T47D (cell line): ENCODE measurements at places on chromosomes 3 and 15.

DNA sequence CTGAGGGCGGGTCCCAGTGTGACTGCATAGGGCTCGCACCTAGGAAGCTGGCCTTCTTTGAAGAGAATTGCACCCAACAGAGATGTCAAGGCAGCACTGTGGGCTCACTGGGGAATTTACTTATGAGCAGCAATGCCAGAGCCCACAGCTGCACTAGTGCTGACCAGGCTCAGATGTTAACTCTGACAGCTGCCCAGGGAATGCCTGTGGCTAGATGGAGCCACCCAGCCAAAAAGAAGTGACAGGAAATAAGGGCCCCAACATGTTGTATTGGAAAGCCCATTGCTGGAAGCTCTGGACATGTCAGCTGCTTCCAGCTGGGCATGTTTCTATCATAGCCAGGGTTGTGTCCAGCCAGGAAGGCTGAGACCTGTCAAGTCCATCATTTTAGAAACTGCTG lies 90.9 kb upstream of the ZNF280D start:
- no peak for DNase-seq

DNA sequence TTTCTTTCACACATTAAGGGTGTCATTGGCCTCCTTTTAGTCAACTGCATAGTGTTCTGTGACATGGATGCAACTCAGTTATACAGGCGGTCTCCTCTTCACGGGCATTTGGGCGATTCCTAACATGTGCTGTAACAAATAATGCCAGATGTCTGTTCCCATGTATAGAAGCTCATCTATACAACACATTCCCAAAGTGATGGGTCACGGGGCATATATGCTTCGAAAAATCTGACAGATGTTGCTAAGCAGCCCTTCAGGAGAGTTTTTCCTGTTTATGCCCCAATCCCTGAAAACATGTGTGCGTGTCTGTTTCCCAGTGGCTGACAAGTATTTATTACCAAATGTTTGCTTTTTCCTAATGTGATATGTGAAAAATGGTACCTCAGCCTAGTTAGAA lies 25.8 kb downstream of the LRRK1 start:
- no peak for DNase-seq

DNA sequence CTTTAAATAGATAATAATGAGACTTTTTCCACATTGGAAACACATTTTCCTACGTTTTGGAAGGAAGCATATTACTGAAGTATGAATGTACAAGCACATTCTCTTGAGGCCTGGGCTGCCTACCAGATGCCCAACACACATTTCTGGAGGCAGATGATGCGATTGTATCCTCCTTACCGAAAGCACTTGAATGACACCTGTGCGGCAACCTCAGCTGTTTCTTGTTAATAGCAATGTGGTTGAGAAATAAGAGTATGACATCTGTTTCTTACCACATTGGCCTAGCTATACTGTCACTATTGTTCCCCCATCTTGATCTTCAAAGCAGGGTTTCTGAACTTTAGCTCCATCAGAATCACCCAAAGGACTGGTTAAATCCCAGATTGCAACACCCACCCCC lies 84.8 kb downstream of the ARPP21 start:
- DNase-seq, result no peak

GRCh38 chr3:59658866-59659265 lies 609.0 kb upstream of the CFAP20DC start:
- DNase-seq, result no peak

DNA sequence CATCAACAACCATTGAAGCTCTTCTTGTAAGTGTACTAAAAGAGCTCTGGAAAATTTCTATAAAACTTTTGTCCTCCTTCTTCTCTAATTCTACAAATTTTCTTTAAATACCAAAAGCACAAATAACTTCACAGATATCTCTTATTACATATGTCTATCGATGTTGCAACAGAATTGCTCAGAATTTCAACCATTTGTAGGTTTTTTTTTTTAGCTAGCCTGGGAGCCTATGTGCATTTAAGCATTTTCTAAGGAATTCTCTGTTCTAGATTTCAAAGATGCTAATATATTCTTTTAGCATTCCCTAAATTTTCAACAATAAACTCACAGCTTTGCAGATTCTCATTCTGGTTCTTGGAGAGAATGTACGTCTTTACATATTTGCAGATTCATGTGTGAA lies 774.3 kb upstream of the NR2F2 start:
- DNase-seq, result no peak

GRCh38 chr3:125146626-125147490 lies 65.7 kb downstream of the SLC12A8 start:
- DNase-seq, result no peak

GRCh38 chr3:53764026-53764775 lies 82.0 kb downstream of the CHDH start:
- DNase-seq, result no peak

DNA sequence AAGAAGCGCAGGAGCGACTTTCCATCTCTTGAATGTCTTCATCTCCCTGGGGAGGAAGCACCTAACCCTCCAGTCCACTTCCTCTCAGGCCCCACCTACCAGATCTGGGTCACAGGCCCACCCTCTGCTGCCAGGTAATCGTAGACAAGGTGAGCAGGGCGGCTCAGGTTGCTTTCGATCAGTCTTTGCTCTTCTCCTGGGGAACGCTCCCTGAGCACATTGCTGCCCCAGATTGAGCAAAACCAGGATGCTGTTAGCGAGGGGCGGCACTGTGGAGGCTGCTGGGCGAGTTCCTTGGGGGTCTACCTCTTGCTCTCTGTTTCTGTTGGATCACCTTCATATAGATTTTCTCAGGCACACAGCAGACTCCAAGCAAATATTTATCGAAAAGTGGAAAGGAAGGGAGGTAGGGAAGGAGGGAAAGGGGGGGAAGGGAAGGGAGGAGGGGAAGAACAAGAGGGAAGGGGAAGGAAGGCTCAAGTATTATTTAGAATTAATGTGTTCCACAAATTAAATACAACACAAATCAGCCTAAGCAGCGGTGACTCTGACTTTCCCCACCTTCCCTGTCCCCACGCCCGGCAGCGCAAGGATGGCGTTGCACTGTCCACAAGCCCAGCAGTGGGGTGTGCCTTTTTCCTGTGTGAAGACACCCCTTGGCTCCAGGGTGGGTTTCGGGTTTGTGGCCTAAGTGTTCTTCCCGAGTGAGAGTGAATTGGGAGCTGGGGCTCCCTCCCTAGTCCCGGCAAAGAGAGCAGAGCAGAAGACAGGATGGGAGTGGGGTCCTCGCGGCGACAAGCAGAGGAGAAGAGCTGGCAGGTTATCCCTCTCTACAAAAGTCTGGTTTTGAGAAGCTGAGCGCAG lies 6.1 kb upstream of the PCSK6 start:
- DNase-seq, result no peak

- DNase-seq, result peak; percentile 48
These were observed 185.6 kb downstream of the PLCL2 start for GRCh38 chr3:17070161-17070959.
